Activated CD4-positive, alpha-beta T cell treated with anti-CD3 and anti-CD28 coated beads, Interleukin-2, amount 10 ng/mL, durations not matched to agents 24 days and 14 days (primary cell): ENCODE measurements at places on chromosomes 6 and 20. TPM values are rescaled to one million over a fixed set of nuclear protein-coding genes. Genes with fewer than 3 reads are reported as not detected.

The MCCD1 gene
- not detected in 2 replicates for total RNA-seq

DNA sequence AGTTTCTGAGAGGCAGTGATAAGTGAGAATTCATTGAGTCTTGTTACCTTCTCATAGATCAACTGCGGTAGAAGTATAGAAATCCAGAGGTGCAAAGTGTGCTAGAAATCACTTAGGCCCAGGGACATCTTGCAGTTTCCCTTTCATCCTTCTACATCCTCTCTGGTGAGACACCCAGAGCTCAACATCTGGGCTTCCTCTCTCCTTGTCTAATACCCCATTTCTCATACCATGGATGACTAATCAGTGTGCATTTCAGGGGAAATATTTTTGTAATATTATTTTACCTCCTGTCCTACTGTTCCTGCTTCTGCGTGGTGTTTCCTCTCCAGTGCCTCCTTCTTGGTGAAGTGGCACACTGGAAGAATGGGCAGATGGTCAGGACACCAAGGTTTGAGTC, 322.4 kb downstream of the TFAP2B start:
- no peak overlapping the region for H3K27ac ChIP-seq
- no peaks in the 10 kb centered on the region for H3K27me3 ChIP-seq
- no peaks in the 10 kb centered on the region for H3K36me3 ChIP-seq
- no peak overlapping the region for H3K4me3 ChIP-seq

The WFDC5 gene
- total RNA-seq: not detected in 2 replicates

DNA sequence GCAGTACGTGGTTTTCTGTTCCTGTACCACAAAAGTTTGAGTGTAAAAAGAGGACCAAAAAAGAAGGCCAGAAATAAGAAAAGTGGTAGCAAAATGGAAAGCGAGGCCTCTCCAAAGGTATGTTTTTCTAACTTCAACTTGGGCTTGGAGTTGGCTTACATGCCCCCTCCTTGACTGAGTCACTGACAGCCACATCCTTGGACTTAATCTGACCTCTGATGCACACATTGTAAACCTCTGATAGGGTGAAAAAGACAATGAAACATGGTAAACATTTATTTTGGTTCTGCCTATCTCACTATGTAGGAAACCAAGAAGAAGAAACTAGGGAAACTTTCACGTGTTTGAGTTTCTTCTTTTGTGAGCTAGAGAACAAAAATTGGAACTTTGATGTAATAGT, 503.2 kb upstream of the ID4 start:
- H3K27me3 ChIP-seq: no peaks in the 10 kb centered on the region
- H3K27ac ChIP-seq: no peak overlapping the region
- no peak overlapping the region for H3K4me3 ChIP-seq
- H3K36me3 ChIP-seq: no peaks in the 10 kb centered on the region
